Neural crest cell (in vitro differentiated cells): ENCODE measurements at places on chromosomes 1 and 21. TPM values are rescaled to one million over a fixed set of nuclear protein-coding genes. Genes with fewer than 3 reads are reported as not detected.

Gene CD1C
- total RNA-seq = not detected in 2 replicates

Gene OVAAL
- total RNA-seq = not detected in 2 replicates

Gene CTH
- total RNA-seq = 11.3 and 12.4 TPM in 2 replicates

- no peak for DNase-seq
Observed at GRCh38 chr21:43308101-43308814, 118.7 kb downstream of the SIK1 start.

DNA sequence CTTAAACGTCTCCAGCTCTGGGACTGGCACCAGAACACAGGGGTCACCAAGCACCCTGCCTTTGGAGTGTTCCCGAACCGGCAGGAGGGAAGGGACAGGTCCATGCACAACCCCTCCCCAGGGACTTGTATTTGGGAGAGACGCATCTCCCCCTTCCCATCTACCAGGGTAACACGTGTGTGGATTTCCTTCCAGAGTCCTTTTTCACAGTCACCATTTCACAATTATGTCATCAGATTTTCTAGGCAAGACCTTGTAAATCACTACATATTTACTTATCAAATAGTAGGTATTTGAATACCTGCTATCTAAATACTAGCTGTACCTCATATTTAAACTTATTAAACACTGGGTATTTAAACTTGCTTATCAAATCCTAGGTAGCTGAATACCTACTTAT lies 57.4 kb upstream of the AJAP1 start:
- no peak for DNase-seq

- DNase-seq = no peak
Observed at GRCh38 chr1:36232212-36233095, 8.2 kb downstream of the THRAP3 start.

- DNase-seq = peak; percentile 63
Observed at GRCh38 chr1:62144238-62144831, 50.3 kb upstream of the L1TD1 start.

DNA sequence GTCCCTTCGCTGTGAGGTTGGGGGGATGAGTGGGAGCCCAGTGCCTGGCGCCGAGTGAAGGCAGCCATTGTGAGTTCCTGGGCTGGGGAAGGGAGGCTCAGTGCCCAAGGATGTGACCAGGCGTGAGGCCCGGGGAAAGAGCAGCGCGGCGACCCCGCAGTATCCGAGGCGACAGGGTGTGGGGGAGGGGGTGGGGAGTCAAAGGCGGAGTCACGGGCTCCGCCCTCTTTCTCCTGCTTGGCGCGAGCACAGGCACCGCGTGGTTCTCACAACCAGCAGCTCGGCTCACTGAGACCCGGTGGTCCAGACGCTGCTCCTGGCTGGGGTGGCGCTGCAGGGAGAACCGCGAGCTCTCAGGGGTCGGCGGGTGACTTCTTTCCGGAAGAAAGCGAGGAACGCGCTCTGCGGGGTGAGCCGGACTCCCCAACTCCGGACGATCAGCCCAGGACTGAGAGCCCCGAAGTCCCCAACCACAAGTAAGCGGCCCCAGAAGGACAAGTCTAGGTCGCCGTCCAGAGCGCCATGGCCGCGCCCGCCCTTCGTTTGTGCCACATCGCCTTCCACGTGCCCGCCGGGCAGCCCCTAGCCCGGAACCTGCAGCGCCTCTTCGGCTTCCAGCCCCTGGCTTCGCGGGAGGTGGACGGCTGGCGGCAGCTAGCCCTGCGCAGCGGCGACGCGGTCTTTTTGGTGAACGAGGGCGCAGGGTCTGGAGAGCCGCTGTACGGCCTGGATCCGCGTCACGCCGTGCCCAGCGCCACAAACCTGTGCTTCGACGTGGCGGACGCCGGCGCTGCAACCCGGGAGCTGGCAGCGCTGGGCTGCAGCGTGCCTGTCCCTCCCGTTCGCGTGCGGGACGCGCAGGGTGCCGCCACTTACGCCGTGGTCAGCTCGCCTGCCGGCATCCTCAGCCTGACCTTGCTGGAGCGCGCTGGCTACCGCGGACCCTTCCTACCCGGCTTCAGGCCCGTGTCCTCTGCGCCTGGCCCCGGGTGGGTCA lies at the start of gene HPDL:
Gene HPDL, plus strand, starts transcription at position 269 of the 997 bp plus-strand sequence. Its CDS starts 254 bp downstream, at position 523.
- DNase-seq = peak; percentile 63

GRCh38 chr1:228289239-228289849 lies 81.5 kb downstream of the OBSCN start:
- DNase-seq = no peak

DNA sequence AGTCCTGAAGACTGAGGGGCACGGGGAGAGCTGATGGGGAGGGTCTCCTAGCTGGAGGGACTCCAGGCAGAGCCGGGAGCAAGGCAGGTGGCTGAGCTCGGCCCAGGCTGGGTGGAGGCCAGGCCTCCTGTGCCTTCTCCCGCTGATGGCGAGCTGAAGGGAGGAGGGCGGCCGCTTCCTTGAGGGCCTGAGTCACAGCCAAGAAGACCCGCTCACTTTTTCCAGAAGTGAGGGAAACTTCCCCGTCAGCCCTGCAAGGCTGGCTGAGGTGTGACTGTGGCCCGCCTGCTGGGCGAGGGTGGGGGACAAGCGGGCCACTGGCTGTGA lies 1.7 kb upstream of the VWA1 start:
- peak; percentile 43 for DNase-seq

- no peak for DNase-seq
Observed at GRCh38 chr1:42336978-42337377, 1.9 kb upstream of the FOXJ3 start.

GRCh38 chr1:213486488-213486887 lies 435.4 kb downstream of the RPS6KC1 start:
- no peak for DNase-seq
